ENCODE measurements at places on chromosomes 2 and 18. TPM values are rescaled to one million over a fixed set of nuclear protein-coding genes. Genes with fewer than 3 reads are reported as not detected.

DNA sequence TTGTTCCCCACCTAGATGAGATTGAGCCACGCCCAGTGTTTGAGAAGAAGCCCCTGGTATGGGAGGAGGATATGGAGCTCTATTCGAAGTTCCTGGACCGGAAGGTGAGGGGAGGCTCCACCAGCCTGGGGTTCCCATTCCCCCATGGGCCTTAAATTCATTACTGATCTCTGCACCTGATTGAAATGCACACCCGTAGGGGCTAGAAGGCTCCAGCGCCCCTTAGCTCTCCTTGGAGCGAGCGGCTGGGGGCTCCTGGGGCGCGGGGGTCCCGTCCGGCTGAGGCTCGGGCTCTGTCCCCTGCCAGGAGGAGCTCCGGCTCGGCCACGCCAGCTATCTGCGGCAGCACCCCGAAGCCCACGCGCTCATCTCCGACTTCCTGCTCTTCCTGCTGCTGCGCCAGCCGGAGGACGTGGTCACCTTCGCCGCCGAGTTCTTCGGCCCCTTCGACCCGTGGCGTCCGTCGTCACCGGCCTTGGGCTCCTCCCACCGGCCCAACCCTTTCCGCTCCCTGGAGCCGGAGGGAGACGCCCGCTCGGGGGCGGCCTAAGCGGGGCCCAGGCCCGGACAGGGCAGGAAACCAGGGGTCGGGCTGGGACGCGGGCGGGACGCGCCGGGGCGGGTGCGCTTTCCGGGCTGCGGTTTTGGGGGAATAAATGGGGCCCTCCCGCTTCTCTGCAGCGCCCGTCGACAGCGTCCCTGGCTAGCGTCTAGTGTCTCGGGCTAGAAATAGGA is 10.9 kb downstream of the CATIP start:
- peak overlapping the region; percentile 85 for H3K27ac ChIP-seq
- DNase-seq: peak; percentile 94
- peaks cover 30% of the 10 kb centered on the region for H3K4me1 ChIP-seq

ZNF513 gene
- 6.1 TPM for total RNA-seq

DNA sequence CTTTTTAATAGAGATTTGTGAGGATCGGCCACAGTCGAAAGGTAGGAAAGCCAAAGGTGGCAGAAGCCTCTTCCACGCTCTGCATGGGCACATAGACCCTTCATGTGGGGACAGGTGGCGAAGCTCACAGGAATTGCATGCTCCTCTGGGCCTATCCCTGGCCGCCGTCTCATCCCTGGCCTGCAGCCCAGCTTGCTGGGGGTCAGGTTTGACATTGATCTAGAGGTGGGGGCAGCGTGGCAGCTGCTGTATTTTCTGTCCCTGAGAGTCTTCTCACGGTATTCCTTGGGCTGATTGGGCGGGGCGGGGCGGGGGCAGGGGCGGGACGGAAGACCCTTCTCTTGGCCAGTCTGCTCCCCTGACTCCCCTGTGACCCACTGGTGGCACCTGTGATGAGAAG is 48.9 kb downstream of the STK25 start:
- no peaks in the 10 kb centered on the region for H3K4me1 ChIP-seq
- H3K4me3 ChIP-seq: no peak overlapping the region
- no peaks in the 10 kb centered on the region for H3K27me3 ChIP-seq
- no peak overlapping the region for H3K27ac ChIP-seq
- no peaks in the 10 kb centered on the region for H3K36me3 ChIP-seq

DNA sequence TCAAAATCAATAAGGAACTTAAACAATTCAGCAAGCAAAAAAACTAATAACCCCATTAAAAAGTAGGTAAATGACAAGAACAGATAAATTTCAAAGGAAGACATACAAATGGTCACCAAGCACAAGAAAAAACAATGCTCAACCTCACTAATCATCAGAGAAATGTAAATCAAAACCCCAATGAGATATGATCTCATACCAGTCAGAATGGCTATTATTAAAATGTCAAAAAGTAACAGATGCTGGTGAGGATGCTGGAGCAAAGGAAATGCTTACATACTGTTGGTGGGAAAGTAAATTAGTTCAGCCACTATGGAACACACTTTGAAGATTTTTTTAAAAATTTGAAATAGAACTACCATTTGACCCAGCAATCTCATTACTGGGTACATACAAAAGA is 538.0 kb downstream of the TMX3 start:
- peaks cover 9% of the 10 kb centered on the region for H3K4me1 ChIP-seq
- H3K27me3 ChIP-seq: no peaks in the 10 kb centered on the region
- H3K4me3 ChIP-seq: no peak overlapping the region

LAMA3 gene
- 10.3 TPM for total RNA-seq

DNA sequence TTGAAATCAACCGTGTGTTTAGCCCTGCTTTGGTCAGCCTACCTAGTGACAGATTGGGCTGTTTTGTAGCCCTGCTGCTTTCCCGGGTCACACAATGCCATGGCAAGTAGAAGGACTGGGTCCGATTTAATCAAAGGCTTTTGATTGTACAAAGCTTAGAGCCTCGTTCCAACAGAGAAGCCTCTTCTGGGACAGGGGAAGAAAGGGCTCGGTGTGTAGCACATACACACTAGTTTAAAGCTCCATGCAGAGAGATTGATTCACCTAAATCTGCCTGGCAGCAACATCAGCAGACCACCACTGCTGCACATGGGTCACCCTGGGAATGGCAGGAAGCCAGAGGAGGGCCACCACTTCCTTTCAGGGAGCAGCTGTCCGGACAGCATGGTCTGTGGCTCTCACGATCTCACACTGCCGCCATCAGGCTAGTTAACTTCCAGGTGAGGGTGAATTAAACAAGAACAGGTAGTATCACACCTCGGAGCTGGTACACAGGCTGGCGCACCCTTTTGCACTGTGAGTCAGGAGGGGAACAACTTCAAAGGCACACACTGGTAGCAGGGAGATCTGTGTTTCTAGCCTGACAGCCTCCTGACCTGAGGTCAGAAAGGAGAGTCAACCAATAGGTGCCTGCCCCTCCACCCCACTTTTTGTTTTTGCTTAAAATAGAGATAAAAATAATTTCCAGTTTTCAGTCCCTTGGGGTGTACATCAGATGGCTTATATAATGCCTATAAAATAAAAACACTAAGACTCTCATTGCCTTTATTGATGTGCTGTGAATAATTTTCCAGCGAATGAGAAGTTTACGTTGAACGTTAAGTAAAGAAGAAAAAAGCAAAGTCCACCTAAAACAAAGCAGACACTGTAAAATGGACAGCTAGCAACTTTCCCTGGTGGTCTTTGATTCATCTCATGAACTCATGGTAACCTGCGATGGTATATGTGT is 108.5 kb downstream of the CDCA7 start:
- H3K27me3 ChIP-seq: peaks cover 8% of the 10 kb centered on the region
- H3K4me1 ChIP-seq: no peaks in the 10 kb centered on the region
- no peak overlapping the region for H3K4me3 ChIP-seq
- H3K36me3 ChIP-seq: no peaks in the 10 kb centered on the region

B4GALT6 gene
- 7.8 TPM for total RNA-seq

UGT1A4 gene
- not detected for total RNA-seq

DNA sequence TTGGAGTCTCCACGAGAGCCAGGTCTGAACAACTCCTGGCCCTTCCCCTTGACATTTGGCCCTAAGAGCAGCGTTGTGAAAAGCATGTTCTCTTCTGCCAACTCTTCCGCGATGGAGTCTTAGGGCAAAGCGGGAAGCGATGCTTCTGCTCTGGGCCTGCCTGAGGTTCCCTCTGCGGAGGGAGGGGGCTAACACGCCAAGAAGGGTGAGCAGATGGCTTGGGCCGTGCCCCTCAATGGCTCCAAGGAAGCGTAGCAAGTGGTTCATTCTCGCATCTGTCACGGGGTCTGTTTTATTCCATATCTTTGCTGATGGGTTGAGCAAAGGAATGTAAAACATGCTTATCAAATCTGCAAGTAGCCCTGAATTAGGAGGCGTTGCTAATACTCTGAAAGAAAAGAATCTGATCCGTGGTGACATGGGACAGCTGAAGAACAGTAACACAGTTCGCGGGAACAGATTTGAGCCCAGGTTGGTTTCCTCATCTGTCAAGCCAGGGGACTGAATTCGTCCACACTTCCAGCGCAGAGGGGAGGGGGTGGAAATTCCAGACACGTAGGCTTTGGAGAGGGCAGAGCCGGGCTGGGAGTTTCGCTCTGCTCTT is 38.0 kb downstream of the DNMT3A start:
- H3K27ac ChIP-seq: no peak overlapping the region
- no peaks in the 10 kb centered on the region for H3K27me3 ChIP-seq
- H3K4me1 ChIP-seq: no peaks in the 10 kb centered on the region
- DNase-seq: no peak

COLEC11 gene
- total RNA-seq: 3.3 TPM

- H3K27me3 ChIP-seq: no peaks in the 10 kb centered on the region
- H3K27ac ChIP-seq: no peak overlapping the region
Observed at GRCh38 chr2:104043864-104044263, 810.1 kb upstream of the POU3F3 start.

DNA sequence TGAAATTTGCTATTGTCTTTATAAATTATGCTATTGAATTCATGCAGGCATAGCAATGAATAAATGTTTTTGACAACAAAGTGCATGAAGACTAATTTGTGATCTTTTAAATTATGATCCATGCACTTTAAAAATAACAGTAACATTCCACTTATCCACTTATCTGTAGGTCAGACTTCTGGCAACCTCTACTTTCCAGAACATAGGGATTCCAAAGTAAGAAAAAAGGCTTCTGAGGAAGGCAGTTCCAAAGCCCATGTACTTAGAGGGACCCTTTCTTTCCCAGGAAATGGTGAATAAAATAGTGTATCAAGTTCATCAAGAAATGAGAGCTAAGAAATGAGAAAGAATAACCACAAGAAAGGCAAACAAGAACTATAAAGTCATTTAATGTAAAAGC is 58.3 kb downstream of the VIL1 start:
- H3K4me3 ChIP-seq: no peak overlapping the region
- peaks cover 8% of the 10 kb centered on the region for H3K36me3 ChIP-seq

CTAGE1 gene
- not detected for total RNA-seq

MATN3 gene
- total RNA-seq: 0.54 TPM

WDSUB1 gene
- 8.6 TPM for total RNA-seq

DNA sequence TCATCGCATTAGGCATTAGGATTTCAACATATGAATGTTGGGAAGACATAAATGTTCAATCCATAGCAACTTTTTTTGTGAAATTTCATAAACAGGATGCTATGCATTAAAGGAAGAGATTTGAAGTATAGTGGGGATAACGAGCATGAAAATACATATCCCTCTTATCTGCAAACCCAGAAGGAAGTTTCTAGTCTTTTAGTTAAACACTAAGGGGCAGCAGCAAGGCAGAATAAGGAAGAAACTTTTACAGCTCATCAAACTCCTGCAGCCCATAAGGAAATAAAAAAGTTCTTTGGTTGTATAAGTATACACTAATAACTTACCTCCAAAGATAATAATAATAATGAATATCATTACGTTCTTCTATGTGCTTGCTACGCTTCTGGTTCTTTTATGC is 81.5 kb downstream of the CD226 start:
- no peaks in the 10 kb centered on the region for H3K27me3 ChIP-seq
- no peak overlapping the region for H3K27ac ChIP-seq
- H3K4me3 ChIP-seq: no peak overlapping the region
- DNase-seq: no peak

RND3 gene
- 29.8 TPM for total RNA-seq

DNA sequence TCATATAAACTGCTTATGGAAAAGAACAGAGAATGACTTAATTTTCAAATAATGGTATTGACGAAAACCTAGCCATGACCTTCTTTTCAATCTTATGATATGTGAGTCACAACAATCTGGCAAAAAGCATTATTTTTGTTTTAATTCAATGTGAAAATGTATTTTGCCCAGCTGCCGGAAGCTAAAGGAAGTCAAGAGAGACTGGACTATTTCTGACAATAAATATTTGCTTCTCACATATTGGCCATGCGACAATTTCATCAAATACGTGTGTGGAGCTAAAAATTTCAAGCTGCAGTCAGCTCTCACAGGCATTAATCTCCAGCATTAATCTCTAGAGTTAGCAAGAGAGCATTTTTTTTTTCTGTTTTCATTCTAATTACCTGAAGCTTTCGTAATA is 881.0 kb downstream of the CPS1 start:
- no peaks in the 10 kb centered on the region for H3K36me3 ChIP-seq
- H3K27ac ChIP-seq: no peak overlapping the region
- no peaks in the 10 kb centered on the region for H3K27me3 ChIP-seq
- no peak overlapping the region for H3K4me3 ChIP-seq
- no peaks in the 10 kb centered on the region for H3K4me1 ChIP-seq

DNA sequence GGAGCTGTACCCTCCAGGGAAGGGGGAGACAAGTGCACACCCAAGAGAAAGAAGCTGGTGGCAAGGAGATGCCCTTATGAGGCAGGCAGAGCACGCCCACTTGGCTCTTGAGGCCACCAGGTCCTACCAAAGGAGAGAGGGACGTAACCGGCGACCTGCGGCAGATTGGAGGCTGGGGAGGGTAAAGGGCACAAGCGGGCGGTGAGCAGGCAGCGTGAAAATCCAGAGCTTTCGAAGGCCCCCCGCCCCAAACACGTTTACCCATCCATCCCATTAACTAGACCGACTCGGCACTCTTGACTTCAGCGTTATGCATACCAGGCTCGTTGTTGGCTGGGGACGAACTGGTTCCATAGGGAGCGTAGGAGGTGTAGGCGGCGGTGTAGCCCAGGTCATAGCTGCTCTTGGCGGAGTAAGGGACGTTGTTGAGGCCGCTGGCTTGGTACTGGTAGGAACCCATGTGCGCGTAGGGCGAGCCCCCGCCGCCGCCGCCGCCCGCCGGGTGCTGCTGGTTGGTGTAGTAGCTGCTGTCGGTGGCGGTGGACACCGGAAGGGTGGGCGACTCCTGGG is 794 bp downstream of the DLX2 start:
- peak; percentile 65 for DNase-seq
- no peak overlapping the region for H3K27ac ChIP-seq

- H3K27ac ChIP-seq: no peak overlapping the region
- peaks cover 11% of the 10 kb centered on the region for H3K27me3 ChIP-seq
- DNase-seq: no peak
- H3K4me3 ChIP-seq: no peak overlapping the region
Observed at GRCh38 chr2:16099326-16099725, 159.0 kb downstream of the MYCN start.

GRCh38 chr2:231692847-231693246 is 15.5 kb upstream of the PTMA start:
- H3K36me3 ChIP-seq: no peaks in the 10 kb centered on the region
- H3K4me1 ChIP-seq: no peaks in the 10 kb centered on the region
- H3K27ac ChIP-seq: no peak overlapping the region
- no peaks in the 10 kb centered on the region for H3K27me3 ChIP-seq
- DNase-seq: no peak

UBR3 gene
- total RNA-seq: 84.9 TPM

DNA sequence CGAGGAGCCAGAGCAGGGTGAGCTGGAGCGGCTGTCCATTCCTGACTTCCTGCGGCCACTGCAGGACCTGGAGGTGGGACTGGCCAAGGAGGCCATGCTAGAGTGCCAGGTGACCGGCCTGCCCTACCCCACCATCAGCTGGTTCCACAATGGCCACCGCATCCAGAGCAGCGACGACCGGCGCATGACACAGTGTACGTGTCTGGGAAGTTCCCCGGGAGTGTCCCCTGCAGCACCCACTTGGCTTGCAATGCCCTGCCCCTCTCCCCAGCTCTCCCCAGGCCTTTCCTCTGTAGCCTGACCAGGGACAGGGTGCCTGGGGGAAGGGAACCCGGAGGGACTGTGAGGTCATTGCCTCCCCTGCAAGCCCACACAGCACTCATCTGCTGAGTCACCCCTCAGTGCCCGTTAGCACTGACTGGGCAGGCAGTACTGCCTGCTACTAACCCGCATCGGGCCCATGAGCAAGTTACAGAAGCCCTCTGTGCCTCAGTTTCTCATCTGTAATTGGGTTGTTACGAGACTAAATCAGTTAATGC is 29.4 kb upstream of the GMPPA start:
- H3K27ac ChIP-seq: peak overlapping the region; percentile 99
- peaks cover 39% of the 10 kb centered on the region for H3K36me3 ChIP-seq
- H3K27me3 ChIP-seq: no peaks in the 10 kb centered on the region
- no peak for DNase-seq
- H3K4me3 ChIP-seq: no peak overlapping the region
- H3K4me1 ChIP-seq: peaks cover 55% of the 10 kb centered on the region

GPR35 gene
- 2.5 TPM for total RNA-seq
